NCI-H1694 treated with DMSO at 0.1 percent for 48 hours (cell line): ENCODE measurements at places on chromosomes 6 and 20.

DNA sequence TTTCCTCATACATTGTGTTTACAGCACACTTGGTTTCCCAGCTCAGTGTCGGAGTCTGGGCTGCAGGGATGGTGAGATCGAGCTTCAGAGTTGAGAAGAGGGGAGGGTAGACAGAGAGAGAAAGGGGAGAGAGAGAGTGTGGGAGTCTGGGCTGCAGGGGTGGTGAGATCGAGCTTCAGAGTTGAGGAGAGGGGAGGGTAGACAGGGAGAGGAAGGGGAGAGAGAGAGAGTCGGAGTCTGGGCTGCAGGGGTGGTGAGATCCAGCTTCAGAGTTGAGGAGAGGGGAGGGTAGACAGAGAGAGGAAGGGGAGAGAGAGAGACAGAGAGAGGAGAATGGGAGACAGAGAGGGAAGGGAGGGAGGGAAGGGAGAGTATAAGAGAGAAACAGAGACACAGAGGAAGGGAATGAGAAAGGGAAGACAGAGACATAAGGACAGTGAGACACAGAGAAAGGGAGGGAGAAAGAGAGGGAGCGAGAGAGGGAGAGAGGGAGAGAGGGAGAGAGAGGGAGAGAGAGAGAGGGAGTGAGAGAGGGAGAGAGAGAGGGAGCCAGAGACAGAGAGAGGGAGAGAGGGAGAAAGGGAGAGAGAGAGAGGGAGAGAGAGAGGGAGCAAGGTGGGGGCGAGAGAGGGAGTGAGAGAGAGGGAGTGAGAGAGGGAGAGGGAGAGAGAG, 222.7 kb upstream of the GMDS start:
- no peak for DNase-seq

- DNase-seq = no peak
These were observed 47.9 kb downstream of the STK35 start for GRCh38 chr20:2149507-2149906.

GRCh38 chr20:5705827-5706226, 44.4 kb upstream of the SHLD1 start:
- no peak for DNase-seq

- DNase-seq = no peak
These were observed 39.4 kb downstream of the HNF4A start for GRCh38 chr20:44394702-44395460.

GRCh38 chr20:53930651-53931504, 139.5 kb downstream of the BCAS1 start:
- no peak for DNase-seq

DNA sequence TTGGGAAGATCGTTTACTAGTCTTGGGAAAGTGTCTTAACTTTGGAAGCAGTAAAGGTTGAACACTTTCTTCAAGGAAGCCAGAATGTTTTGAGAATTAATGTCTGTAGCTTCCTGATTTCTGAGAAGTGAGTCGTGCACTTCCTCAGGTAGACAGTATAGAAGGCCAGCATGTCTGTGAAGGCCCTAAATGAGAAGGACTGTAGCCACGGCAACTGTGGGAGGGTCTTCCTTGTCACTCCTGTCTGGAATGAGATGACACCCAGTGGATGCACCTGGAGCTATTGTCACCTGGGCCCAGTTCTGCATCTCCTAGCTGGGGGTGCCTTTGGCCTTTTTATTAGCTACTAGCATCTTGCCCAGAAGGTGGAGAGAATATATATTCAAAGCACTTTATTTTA, 8.8 kb downstream of the STX16 start:
- no peak for DNase-seq
